Stimulated activated CD8-positive, alpha-beta memory T cell treated with anti-CD3 and anti-CD28 coated beads, Interleukin-2, amount 100 ng/mL, for 1 hour (primary cell): ENCODE measurements at places on chromosomes 2 and 18.

GRCh38 chr2:217440000-217440399 is 562.8 kb downstream of the TNS1 start:
- no peak for DNase-seq

GRCh38 chr18:13199169-13199568 is 19.4 kb upstream of the LDLRAD4 start:
- no peak for DNase-seq

- DNase-seq, result no peak
These were observed 1124.9 kb upstream of the ZEB2 start for GRCh38 chr2:145644820-145645302.

GRCh38 chr2:86234563-86235131 is 35.4 kb downstream of the MRPL35 start:
- DNase-seq, result no peak

DNA sequence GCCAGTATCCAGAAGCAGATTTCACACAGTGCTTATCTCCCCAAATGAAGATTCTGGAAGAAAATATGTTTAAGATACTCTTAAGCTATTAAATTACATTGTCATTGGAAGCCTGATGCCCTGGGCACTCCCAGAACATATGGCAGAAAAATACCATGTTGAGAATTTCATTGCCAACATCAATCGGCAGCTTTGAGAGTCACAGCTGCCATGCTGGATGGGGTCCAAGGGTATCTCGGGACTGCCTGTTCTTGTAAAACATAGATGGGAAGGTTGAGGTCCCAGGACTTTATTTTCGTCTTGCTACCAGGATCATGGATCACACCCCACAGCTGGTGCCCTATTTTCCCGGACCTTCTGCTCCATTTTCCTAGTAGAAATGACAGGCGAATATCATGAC is 632.5 kb downstream of the SUCLG1 start:
- no peak for DNase-seq

DNA sequence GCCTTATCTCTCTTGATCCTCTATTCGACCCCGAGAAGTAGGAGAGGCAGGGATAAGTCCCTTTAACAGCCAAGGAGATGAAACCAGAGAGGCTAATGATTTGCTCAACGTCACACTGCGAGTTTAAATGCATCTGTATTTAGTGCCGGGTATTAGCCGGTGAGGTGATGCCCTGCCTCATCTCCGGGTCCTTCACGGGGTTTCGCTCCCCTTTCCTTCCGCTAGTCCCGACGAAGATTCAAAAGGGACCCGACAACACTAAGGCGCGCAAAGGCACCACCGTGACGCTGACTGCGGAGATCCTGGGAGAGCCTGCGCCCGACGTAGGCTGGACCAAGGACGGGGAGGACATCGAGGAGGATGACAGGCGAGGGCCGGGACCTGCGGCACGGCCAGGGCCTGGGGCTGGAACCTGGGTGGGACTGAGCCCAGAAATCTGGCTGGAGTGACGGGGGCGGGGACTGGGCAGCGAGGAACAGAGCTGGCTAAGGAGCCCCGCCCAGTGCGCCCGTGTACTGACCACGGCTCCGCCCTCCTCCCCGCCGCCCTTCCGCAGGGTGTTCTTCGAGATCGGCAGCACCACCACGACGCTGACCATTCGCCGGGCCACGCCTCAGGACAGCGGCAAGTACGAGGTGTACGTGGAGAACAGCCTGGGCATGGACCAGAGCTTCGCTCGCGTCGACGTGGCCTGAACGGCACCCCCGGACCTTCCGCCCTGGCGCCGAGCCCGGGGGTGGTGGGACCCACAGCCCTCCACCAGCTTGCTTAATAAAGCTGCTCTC is 1.0 kb upstream of the GMPPA start:
- DNase-seq, result no peak

GRCh38 chr2:191690327-191690726 is 12.4 kb downstream of the NABP1 start:
- DNase-seq, result no peak

- no peak for DNase-seq
These were observed 168.1 kb downstream of the SETBP1 start for GRCh38 chr18:44848644-44849335.

DNA sequence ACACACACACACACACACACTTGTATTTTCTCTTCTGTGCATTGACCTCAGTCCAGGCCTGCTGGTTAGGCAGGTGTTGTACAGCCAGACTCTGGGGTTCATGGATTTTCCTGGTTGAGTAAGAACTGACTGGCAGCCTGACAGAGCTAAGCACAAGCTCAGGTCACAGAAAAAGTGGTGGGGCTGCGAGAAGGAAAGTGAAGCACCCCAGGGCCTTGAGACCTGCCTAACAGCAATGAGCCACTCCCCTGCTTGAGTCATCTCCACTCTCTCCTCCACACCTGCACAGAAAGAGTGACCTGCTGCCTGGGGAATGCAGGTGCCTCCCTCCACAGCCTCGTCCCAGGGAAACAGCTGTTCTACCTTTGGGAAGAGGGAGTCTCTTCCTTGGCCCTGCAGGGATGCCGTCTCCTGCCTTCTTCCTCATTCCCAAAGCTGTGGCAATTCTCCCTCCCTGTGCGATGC is 91.4 kb upstream of the LGALSL start:
- DNase-seq, result no peak

DNA sequence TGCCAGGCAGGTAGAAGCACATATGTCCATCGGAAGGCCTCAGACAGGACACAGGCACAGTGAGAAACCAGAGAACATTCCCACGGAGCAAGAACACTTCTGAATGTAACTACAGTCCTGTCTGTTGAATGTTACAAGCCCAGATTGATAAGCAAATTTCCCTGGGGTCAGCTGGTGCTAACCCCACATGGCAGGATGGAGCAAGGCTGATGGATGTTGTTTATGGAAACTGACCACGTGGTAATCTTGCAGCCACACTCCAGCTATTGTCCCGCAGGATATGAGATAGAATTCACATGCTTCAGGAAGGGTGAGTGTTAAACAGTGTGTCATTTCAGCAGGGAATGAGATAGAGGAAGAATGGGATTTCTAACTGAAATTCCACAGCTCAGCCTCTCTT is 138.8 kb upstream of the COPS8 start:
- DNase-seq, result no peak

GRCh38 chr2:137705296-137705695 is 259.0 kb upstream of the HNMT start:
- DNase-seq, result no peak

DNA sequence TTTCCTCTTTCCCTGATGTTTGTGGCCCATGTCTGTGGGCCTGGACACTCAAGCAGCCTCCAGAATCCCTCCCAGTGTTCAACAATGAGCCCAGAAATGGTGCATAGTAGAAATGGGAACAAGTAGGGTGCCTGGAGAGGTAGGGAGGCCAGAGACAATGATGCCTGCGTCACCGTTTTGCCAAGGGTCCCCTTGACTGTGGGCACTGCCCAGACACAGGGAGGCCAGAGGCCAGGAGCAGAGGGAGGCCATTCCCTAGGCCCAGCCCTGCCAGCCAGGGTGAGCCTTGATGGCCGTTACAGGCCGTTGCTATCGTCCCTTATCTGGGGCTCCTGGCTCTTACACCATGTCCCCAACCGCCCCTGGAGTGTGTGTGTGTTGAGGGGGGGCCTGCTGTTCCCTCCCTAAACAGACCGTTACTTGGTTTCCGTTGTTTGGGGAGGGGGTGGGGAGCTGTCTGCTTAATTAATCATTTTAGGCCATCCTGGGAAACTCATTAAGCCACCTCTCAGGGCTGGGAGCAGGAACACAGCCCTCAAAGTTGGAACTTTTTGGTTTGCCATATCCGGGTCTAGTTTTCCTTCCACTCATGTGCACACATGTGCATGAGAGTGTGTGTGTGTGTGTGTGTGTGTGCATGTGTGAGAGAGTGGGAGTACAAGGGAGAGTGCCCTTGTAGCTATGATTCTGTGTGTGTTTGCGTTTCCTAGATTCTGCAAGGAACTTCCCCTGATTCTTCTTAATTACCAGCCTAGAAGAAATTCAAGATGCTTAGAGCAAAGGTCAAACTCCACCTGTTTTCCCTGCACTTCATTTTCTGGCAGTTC is 135.2 kb upstream of the HAAO start:
- DNase-seq, result no peak

- no peak for DNase-seq
These were observed 244.5 kb downstream of the MEIS1 start for GRCh38 chr2:66679442-66679841.

- DNase-seq, result no peak
These were observed 199.3 kb upstream of the CCDC68 start for GRCh38 chr18:55158570-55158969.

GRCh38 chr2:168587307-168587706 is 131.2 kb downstream of the CERS6 start:
- no peak for DNase-seq

- no peak for DNase-seq
These were observed 13.1 kb downstream of the CASP8 start for GRCh38 chr2:201273330-201273983.

DNA sequence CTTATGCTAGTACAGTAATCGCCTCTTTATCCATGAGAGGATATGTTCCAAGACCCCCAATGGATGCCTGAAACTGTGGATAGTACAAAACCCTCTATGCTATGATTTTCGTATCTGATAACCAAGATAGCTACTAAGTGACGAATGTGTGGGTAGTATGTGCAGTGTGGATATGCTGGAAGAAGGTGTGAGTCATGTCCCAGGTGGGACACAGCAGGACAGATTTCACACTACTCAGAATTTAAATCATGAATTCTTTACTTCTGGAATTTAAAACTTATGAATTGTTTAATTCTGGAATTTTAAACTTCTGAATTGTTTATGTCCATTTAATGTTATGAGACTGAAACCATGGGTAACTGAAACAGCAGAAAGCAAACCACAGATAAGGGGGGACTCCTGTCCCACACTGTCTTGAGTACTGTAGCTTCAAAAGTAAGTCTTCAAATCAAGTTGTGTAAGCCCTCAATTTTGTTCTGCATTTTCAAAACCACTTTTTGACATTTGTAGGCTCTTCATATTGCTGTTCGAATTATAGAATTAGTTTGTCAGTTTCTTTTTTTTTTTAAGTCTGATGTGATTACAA is 116.0 kb downstream of the LTBP1 start:
- no peak for DNase-seq

GRCh38 chr18:12852566-12853315 is 31.3 kb downstream of the PTPN2 start:
- DNase-seq, result no peak

GRCh38 chr2:94993176-94994062 is 32.1 kb upstream of the MAL start:
- DNase-seq, result no peak

DNA sequence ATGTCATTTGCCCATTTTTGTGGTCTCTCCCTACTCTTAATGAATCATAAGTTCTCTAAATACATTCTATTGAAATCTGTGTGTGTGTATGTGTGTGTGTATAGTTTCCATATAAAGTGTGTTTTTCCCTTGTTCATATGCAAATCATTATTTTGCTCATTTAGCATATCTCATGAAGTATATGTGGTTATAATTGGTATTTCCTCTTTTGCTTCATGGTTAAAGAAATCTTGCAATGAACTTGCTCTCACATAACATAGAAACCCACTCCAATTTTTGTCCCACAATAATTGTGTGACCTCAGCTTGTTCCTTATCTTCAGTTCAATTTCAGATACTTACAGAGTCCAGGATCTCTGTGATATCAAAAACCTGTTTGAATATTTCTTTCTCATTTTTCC is 1.2 kb downstream of the CPO start:
- DNase-seq, result no peak

- no peak for DNase-seq
These were observed 97.2 kb downstream of the PTGR3 start for GRCh38 chr18:75111760-75112159.

- no peak for DNase-seq
These were observed 184.6 kb upstream of the HDAC4 start for GRCh38 chr2:239585422-239585821.

GRCh38 chr2:239246723-239247122 is 154.1 kb downstream of the HDAC4 start:
- no peak for DNase-seq

GRCh38 chr2:163467251-163467630 is 268.6 kb downstream of the FIGN start:
- no peak for DNase-seq

- DNase-seq, result no peak
These were observed 5.9 kb downstream of the ARID5A start for GRCh38 chr2:96542357-96542977.

DNA sequence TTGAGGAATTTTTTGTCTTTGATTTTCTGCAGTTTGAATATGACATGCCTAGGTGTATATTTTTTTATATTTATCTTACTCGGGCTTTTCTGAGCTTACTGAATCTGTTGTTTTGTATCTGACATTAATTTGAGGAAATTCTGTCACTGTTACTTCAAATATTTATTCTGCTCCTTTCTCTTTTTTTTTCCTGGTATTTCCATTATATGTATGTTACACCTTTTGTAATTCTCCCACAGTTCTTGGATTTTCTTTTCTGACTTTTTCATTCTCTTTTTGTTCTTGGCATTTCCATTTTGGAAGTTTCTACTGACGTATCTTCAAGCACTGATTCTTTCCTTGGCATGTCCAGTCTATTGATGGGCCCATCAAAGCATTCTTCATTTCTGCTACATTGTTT is 24.1 kb upstream of the SKA1 start:
- DNase-seq, result no peak

- no peak for DNase-seq
These were observed 80.5 kb upstream of the CAVIN2 start for GRCh38 chr2:191927319-191927867.

GRCh38 chr2:7825591-7826312 is 856.1 kb upstream of the ID2 start:
- no peak for DNase-seq

DNA sequence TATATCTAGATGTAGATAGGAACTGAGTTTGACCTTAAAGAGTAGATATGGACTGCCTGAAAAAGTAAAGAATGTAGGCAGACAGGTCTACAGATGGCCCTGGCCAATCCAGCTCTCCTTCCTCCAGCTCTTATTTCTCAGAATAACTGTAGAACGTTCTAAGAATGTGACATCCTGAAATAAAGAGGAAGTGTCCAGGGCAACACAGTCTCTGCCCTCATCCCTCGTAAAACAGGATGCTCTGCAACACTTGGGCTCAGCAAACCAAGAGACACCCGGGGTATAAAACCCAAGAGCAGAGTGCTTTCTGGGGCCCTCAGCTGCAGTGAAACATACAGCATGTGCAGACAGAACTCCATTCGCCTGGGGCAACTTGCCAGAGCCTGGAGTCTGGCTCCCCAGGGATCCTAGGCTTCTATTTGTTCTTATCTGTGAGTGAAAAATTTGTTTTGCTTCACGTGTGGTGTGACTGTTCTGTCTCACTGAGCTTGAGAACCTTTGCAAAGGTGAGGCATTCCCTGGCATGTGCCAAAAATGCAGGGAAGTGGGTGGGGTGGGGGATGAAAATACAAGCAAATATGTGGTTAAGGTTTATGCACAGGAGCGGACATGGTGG is 401.0 kb downstream of the SETBP1 start:
- DNase-seq, result no peak
